NCI-H1048 (cell line): ENCODE measurements at places on chromosomes 2 and 18.

- no peak for DNase-seq
Measured at GRCh38 chr2:216624251-216624650, 9.0 kb upstream of the IGFBP2 start.

- no peak for DNase-seq
Measured at GRCh38 chr2:28758459-28758858, 6.8 kb downstream of the PPP1CB start.

- DNase-seq = no peak
Measured at GRCh38 chr18:28116461-28116860, 60.5 kb downstream of the CDH2 start.

DNA sequence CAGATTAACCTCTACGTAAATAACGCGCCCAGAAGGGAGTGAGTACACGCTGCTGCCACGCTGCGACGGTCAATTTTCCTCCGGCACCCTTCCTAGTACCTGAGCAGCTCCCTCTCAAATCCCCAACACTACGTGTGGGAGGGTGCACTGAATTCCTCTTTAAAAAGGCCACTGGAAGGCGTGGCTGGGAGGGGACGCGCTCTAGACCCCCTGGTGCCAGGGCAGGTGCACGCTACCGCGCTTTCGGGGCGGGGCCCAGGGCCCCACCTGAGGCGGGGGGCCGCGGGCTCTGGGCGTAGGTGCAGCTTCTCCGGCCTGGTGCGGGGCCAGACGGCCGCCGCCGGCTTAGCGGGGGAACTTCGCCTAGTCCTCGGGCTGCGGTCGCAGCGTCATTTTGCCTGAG lies 668 bp upstream of the ANKRD12 start:
- peak; percentile 17 for DNase-seq

DNA sequence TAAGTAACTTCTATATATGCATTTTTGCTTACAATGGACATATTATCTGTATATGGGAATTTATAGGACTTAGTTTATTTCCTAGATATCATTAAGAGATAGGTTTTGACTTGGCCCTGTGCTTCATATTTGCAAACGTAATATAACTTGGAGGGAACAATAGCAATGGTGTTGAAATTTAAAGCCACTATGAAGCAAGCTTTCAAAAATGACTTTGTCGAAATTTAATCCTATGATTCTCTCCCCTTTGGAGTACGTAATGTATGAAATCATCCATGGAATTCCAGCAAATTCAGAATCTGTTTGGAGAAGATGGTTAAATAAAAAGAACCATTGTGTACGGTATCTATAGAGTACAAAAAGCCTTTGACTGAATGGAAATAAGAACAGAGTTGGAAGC lies 486.3 kb downstream of the ARHGAP15 start:
- peak; percentile 70 for DNase-seq

GRCh38 chr2:76584474-76584873 lies 873.8 kb upstream of the GCFC2 start:
- no peak for DNase-seq

DNA sequence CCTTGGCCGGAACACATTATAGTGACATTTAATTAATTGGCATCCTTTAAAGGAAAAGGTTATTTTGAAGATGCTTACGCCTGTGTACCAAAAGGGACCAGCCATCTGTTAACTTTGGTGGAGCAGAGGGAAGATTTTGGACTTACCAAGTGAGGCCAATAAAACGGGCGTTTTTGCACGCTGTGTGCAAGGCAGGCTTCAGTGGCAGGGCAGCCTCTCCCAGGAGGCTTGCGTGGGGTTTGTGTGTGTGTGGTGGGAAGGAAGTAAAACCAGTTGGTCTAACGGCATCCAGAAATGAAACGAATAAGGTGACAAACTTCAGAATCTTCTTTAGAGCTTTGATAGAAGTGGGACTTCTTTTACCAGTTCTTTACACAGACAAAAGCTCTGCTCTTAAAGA lies 191.7 kb downstream of the PRKCE start:
- no peak for DNase-seq

GRCh38 chr2:74952575-74952974 lies 5.9 kb upstream of the POLE4 start:
- DNase-seq = no peak

DNA sequence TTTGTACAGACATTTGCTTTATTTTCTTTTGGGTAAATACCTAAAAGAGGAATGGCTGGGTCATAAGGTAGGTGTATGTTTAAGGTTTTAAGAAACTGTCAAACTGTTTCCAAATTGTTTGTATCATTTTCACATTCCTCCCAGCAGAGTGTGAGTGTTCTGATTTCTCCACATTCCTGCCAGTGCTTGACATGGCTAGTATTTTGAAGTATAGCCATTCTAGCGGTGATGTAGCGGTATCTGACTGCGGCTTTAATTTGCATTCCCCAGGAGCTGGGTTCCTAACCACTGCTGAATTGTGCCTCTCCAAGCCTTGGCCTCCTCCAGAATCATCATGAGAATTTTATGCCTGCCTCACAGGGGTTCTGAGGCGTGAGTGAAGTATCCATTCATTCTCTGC lies 61.8 kb upstream of the ARL4C start:
- DNase-seq = no peak

GRCh38 chr18:24021505-24021904 lies 7.0 kb downstream of the TTC39C start:
- DNase-seq = no peak
